ENCODE measurements at places on chromosomes 3 and 15.
A peak's percentile ranks its signal among the peaks of the same experiment; 100 is the strongest.

- no peak for DNase-seq
Observed at GRCh38 chr15:47367726-47368390, 349.4 kb upstream of the SEMA6D start.

DNA sequence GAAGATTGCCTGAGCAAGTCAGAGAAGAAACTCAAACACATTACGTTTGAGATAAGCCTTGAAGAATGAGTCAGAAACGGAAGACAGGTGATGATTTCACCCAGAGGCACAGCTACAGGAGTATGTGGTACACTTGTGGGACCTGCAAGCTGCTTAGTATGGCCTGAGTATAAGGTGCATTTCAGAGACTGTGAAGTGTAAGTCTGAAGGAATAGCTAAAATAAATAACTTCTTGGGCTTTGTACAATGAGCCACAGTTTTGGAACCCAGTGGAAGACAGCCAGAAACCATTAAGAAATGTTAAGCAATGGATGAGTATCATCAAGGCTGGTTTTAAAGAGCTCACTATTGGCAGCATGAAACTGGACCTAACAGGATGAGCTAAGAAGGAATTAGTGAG is 826.2 kb downstream of the ROBO1 start:
- no peak for DNase-seq

GRCh38 chr15:99474909-99475753 is 90.7 kb upstream of the MEF2A start:
- DNase-seq = no peak

DNA sequence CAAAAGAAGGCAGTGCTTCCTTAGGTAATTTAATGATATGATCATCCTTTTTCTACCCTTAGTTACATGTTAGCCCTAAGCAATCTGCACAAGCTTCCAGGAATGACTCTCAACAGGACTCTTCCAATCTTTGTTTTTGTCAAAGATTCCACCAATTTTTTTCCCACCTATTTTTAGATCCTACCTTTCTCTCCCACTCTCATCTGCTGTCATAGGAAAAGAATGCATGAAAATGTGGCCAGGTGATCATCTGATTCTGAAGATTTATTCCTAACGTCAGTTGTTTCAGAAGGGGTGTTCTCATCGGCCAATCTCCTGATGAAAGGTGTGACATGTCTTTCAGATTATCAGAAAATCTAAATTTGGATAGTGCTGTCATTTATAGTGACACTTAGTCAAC is 7.2 kb downstream of the CCDC54 start:
- no peak for DNase-seq

DNA sequence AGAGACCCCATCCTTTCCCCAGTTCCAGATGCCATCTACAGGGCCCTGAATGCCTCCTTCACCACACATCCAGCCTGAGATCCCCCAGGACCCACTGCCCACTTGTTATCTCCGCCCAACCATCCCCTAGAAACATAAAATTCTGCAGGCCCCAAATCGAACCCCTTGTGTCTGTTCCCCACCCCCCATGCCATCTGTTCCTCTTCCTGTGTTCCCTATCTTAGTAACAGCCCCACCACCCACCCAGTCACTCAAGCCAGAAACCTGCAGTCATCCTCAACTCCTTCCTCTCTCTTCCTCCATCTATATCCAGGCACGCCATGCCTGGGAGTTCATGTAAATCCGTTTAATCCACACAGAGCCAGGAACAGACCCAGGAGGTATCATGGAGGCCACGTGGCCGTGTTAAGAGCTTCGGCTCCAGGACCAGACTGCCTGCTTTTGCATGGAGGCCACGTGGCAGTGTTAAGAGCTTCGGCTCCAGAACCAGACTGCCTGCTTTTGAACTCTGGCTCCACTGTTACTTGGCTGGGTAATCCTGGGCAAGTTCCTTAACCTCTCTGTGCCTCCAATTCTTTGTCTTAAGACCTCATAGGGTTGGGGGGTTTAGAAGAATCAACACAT is 4.8 kb downstream of the CSRNP1 start:
- DNase-seq = no peak

DNA sequence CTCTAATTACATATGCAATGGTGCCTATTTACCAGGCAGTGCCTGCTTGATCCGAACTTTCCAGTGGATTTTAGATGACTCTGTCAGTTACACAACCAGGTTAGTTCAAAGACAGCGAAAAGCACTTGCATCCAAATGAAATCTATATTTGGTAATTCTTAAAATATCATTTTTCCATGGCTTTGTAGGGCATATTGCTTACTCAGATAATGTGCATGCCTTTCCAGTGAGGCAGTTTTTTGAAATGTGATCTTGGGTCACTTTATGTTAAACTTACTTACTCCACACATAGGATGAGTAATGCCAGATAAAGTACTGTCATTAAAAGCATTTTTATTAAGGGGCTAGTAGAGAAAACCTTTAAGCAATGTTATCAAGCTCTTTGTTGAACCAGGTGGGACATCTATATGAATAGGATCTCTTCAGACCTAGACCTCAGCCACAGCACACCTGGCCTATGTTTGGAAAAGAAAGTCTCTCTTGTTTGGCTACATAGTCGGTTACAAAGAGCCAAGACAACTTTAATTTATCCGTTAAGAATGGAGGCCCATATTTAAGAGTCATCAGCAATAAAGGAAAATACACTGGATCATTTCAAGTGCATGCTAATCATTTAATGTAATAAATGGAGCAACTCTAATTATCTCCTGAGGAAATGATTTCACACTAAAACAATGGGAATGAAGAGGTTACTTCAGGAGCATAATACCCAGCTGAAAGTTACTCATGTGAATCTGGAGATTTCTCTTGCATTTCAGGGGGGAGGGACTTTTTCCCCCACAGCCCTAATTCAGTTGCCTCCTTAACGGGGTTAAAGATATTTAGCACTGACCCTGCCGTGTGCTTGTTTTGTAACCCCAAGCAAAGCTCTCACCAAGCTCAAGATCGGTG is 56.3 kb upstream of the TMCO5A start:
- DNase-seq = no peak

- peak; percentile 1 for DNase-seq
Observed at GRCh38 chr15:54594115-54594514, 602.6 kb downstream of the RSL24D1 start.

DNA sequence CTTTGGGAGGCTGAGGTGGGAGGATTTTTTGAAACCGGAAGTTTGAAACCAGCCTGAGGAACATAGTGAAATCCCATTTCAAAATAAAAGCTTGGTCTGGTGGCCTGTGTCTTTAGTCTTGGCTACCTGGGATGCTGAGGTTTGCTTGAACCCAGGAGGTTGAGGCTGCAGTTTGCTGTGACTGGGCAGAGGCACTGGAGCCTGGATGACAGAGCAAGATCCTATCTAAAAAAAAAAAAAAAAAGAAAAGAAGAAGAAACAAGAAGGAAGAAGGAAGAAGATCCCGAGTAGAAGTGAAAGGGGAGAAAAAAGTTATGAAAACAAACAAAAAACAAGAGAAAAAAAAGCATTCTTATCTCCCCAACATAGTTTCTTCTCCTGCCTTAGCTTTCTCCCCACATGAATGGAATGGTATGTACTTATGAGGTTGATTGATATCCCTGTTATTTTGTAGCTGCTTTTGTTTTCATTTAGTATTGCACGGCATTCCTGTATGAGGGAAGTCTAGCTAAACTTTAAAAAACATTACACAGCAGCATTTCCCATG is 42.4 kb downstream of the TMEM40 start:
- no peak for DNase-seq

- DNase-seq = no peak
Observed at GRCh38 chr15:74315626-74316025, 51.8 kb downstream of the CYP11A1 start.

GRCh38 chr3:156216852-156217251 is 96.5 kb downstream of the KCNAB1 start:
- DNase-seq = no peak

GRCh38 chr3:98589331-98590036 is 3.9 kb downstream of the CPOX start:
- DNase-seq = no peak

DNA sequence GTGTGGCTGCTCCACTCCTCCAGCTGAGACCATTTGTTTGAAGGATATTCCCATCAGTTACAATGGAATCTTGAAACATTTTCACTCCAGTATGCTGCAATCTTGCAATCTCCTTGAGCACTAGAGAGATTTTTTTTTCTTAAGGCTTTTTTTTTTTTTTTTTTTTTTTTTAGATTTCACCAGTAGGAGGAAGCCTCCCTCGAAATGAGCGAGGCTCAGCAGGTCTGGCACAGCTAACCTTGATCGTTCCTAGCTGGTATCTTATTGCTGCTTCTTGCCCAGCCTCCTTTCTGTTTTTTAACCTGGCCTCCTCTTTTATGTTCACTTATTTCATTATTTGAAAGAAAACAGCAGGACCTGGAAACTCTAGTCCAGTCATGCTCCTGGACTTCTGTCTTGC is 48.1 kb downstream of the RAP2B start:
- no peak for DNase-seq

DNA sequence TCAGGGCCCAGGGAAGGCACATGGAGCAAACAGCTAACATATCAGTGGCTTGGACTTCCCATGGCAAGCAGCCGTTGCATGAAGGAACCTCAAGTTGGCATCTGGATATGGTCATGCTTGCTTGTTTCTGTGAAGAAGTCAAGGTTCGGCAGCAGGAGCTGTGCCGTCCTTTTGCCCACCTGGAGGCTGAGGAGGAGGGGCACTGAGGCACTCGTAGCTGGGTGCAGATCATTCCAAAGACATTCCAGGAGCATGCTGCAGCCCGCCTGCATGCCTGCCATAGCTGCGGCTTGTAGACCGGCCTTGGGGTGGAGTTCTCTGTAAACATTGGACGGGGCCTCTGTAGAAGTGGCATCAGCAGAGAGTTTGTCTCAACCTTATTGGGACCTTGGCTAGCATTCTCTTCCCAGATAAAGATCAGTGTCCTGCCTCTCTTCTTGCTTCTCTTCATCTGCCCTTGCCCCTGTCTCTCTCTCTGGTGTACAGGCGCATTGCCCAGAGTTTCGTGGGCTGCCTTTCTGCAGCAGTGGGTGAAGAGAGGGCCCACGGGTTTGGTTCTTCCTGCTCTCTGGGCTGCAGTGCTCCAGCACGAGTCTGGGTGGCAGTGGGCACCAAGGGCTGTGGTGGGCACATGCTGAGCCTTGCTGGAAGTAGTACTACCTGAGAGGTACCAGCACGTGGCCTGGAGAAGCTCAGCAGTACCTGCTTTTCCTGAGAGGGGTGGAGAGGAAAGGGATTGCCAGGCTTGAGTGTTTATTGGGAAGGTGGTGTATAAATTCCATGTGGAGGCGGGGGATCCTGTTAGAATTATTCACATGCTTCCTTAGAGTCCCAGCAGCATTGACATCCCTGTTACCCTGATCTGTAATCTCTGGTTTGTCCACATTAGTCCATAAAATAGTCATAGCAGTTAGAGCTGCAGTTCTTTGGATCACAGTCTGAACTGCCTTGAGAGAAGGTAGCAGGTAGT is 49.4 kb downstream of the CHCHD6 start:
- no peak for DNase-seq

GRCh38 chr3:134885877-134886621 is 91.0 kb downstream of the EPHB1 start:
- DNase-seq = no peak

- DNase-seq = peak; percentile 4
Observed at GRCh38 chr3:31067004-31067403, 172.5 kb upstream of the GADL1 start.

- DNase-seq = no peak
Observed at GRCh38 chr3:106401666-106402490, 533.1 kb upstream of the CBLB start.

DNA sequence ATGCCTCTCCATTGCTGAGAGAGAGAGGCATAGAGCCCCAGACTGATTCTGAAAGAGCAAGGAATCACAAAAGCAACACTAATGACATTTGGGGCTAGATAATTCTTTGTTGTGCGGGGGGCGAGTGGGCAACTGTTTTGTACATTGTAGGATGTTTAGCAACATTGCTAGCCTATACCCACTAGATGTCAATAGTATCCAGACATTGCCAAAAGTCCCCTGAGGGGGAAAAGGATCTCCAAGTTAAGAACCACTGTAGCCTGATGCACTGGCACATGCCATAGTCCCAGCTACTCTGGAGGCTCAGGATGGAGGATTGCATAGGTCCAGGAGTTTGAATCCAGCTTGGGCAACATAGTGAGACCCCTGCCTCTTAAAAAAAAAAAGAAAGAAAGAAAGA is 22.8 kb upstream of the GOLM2 start:
- no peak for DNase-seq

- DNase-seq = no peak
Observed at GRCh38 chr15:91555312-91555711, 298.2 kb upstream of the SLCO3A1 start.

- DNase-seq = no peak
Observed at GRCh38 chr15:49096090-49096750, 50.0 kb upstream of the SECISBP2L start.

GRCh38 chr3:133965013-133965570 is 64.6 kb downstream of the SLCO2A1 start:
- DNase-seq = no peak

DNA sequence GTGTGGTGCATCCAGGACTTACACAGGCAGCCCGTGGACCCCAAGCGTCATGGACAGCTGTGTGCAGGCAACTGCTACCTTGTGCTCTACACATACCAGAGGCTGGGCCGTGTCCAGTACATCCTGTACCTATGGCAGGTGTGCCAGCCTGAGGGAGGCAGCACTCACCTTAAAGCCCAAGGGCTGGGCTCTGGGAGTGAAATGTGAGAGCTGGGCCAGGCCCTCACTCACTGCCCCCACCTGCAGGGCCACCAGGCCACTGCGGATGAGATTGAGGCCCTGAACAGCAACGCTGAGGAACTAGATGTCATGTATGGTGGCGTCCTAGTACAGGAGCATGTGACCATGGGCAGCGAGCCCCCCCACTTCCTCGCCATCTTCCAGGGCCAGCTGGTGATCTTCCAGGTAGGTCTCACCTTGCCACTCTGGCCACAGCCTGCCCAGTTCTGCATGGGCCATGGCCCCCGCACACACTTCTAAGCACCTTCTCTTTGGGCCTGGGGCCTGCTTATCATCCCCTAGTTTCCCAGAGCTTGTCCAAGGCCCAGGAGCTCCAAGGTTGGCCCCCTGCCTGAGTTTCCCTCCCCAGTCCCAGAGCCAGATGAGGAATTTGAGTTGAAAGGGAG is 11.0 kb downstream of the VILL start:
- DNase-seq = no peak
